Nucleus accumbens (tissue), 56 donors: ENCODE measurements at places on chromosomes 1 and 21.
A peak's percentile ranks its signal among the peaks of the same experiment; 100 is the strongest.

DNA sequence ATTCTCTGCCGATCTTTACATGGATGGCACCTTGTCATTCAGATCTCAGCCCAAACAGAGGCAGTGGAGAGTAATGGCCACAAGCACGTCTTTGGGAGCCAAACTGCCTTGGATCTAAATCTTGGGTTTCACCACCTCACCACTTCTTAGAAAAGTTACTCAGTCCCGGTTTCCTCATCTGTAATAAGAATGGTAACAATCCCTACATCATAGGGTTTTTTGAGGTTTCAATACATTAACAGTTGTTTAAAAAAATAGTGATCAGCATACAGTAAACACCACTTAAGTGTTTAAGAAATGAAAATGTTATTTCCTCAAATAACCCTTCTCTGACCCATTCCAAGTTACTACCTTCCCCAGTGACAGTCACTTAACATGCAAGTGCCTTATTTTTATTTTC is 38.5 kb upstream of the KCNA3 start:
- no peak for DNase-seq

- DNase-seq = no peak
Measured at GRCh38 chr1:5885471-5886139, 106.6 kb downstream of the NPHP4 start.

DNA sequence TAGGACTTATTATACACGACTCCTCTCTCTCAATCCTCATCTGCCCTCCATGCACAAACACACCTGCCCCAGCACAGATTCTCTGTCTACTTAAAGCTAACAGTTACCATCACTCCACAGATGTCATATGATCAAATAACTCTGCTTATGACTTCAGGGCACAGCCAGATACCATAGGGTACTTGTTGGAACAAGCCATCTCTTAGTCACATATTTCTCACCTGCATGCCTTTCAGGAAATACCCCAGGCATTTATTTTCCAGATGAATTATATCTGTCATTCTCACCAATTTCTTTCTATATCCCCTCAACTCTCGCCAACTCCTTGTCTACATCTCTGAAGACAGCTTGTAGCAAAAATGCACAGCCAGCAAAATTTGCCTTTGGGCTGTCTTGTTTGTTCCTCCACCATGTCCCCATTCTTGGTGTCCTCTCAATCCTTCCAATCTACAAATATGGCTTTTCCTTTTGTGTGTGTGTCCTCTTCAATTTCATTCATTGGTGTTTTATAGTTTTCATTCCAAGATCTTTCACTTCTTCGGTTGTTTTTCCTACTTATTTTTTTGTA is 353.9 kb upstream of the CAMK1G start:
- DNase-seq = no peak

DNA sequence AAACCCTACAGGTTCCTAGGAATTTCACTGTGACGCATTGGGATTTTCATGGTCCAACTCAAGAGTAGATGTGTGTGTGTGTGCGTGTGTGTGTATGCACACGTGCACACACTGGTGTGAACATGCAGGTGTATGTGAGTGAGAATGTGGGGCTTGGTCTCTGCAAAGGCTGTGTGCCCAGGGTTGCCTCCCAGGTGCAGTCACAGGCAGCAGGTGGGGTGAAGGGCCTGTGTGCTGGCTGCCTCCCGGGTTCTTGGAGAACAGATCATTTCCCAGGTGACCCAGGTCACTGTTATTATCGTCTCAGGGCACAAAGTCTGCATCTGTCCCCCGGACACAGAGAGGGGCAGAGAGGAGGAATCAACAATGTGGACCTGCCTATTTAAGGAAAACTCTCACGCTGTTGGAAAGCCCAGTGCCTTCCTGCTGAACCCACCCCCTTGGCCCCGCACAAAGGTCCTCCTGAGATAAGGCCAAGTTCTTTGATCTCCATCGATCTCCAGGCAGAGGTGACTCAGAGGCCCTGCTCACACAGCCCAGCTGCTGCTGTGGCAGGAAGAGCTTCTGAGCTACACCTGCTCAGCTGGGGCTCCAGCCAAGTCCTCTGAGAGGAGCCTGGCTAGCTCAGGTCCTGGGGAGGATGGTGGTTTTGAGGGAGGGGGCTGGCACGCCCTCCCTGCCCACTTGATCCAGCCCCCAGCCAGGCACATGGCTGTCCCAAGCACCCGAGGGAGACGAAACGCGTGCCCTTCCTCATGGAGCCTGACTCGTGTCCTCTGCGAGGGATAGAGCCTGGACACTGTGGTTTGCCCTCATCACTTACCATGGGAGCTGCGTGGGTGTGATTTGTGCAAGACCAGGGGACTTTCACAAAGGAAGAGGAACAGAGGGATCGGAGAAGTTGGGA is 134.0 kb upstream of the ARHGEF16 start:
- DNase-seq = no peak

- no peak for DNase-seq
Measured at GRCh38 chr1:153546371-153546770, 765 bp upstream of the S100A4 start.

DNA sequence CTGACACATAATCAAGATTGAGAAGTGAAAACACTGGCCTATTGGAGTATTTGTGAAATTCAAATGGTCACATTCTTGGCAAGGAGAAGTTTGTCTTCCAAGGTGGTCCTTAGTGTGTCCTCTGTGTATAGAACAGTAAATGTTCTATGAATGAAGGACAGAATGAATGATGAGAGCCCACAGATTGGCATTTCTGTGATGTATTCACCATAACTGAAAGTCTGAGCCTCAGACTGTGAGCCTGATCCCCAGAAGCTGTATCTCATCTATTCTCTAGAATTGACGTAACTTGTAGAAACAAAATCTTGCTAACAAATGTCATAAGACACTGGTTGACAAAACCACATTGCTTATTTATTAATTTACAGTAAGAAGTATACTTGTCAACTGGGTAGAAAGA is 111.5 kb upstream of the ETV3 start:
- no peak for DNase-seq

- DNase-seq = no peak
Measured at GRCh38 chr1:151447696-151448095, 11.6 kb downstream of the POGZ start.

GRCh38 chr1:200525090-200525987 is 95.2 kb downstream of the KIF14 start:
- no peak for DNase-seq

DNA sequence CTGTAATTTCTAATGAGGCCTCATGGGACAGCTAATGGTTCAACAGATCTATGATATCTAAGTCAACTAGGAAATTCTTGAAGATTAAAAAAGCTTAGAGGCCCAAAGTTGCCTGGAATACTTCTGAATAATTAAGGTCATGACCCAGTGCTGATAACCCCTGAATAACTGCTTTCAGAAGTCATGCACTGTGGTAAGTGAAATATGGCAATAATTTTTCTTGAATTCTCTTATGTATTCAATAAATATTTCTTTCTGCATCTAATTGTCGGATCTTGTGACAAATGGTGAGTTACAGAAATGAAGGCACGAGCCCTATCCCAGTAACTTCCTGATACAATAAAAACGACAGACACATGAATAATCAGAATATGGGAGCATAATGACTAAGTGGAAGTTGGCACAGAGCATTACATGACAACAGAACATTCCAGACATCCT is 219.3 kb upstream of the GREM2 start:
- DNase-seq = no peak

- no peak for DNase-seq
Measured at GRCh38 chr1:176932114-176933104, 232.1 kb downstream of the ASTN1 start.

GRCh38 chr1:82153272-82153629 is 352.5 kb downstream of the ADGRL2 start:
- DNase-seq = no peak

GRCh38 chr1:62823556-62823955 is 39.6 kb downstream of the ATG4C start:
- no peak for DNase-seq

GRCh38 chr21:18070392-18070791 is 174.2 kb upstream of the CHODL start:
- DNase-seq = no peak

- no peak for DNase-seq
Measured at GRCh38 chr1:16267690-16268180, 30.8 kb upstream of the CPLANE2 start.

GRCh38 chr1:67013573-67013972 is 40.4 kb downstream of the SLC35D1 start:
- no peak for DNase-seq

DNA sequence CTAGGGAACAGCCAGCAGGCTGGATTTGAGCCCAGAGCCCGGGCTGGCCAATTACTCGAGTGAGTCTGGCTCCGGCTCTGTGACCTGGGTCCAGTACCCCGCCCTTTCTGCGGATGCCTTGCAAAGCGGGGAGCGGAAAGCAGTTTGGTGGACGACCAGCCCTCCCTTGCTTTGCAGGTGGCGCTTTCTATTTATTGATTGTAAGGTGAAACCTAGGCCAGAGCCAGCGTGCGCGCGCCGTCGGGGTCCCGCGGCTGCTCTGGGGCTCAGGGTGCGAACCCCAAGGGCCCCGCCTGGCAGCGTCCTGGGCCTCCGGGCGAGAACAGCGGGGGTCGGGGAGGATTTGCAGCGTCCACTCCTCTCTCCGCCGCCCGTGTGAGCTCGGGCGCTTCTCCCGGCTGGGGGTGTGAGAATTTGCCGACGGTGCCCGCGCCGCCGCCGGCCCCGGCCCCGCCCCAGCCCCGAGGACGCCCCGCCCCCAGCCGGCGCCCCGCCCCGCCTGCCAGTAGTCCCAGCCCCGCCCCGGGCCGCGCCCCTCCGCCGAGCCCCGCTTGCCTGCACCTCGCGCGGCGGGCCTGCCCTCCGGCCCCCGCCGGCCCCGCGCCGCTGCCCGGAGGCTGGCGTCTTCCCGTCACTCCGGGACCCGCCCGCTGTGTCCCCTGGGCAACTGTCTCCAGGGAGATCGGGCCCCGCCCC is 37.6 kb downstream of the PIK3CD start:
- peak; percentile 67 for DNase-seq
